Lung (tissue), 17 donors: ENCODE measurements at places on chromosomes 1 and 21. TPM values are rescaled to one million over a fixed set of nuclear protein-coding genes. Genes with fewer than 3 reads are reported as not detected.

DNA sequence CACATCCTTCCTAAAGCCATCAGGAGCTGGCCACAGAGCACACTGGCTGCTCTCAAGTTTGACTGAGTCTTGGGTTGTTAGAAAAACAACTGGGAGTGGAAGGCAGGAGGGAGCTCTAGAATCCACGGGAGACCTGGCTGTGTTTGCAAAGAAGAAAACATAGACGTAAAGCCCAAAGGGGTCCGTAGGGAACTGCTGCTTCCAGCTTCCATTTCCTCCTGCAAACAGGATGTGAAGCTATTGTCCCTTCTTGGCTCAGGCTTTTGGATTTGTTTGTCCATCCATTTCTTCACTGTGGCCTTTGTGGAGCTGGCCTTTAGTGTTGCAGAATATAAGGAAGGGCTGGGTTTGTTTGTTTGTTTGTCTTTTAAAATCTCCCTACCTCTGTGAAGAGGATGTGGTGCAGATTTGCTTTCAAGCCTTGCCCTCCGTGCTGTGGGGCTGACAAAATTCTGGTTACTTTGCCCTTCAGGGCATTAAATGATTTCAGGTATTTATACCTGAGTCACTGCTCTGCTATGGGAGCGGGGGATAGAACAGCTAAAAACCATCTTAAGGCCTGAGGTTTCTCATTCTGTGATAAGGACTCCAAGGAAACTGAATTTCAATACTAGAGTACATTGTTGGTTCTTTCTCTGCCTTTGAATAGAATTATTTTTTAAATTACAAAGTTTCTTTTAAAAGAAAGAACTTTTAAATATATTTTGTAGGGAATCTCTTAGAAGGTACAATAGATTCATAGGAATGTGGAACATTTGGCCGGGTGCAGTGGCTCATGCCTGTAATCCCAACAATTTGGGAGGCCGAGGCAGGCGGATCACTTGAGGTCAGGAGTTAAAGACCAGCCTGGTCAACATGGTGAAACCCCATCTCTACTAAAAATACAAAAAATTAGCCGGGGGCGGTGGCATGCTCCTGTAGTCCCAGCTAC is 74.3 kb downstream of the MPZL1 start:
- peak; percentile 26 for DNase-seq

DNA sequence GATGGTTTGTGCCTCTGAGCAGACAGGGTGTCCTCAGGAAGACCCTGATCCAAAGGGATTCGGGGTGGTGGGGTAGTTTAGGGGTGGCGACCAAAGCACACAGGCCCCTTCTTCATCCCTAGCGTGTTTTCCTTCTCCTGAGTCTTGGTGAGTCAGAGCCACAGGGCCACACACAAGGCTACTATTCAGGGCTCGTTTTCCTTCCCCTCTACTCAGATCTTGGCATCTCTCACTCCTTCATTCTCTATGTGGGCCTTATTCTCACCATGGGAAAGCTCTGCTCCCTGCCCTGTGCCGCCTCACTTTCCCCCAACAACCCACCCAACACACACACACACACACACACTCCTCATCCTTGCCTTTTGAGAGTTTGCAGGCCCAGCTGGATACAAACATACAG is 43.6 kb upstream of the WNT2B start:
- DNase-seq = peak; percentile 14

DNA sequence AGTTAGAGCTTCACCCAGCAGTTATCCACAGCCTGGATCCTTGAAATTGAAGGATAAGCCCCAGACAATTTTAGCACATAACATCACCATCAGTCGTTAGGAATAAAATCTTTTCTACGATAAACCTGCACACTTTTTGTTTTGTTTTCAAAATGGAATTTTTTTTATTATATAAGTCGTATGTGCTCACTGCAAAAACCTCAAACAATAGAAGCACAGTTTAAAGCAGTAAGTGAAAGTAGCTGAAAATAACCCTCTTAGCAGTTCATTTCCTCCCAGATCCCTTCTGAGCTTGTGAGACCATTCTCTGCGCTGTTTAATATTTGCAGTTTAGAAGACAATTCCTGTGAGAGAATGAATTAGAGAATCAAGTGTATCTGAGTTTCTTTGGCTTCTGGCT is 38.3 kb downstream of the ELK4 start:
- DNase-seq = peak; percentile 20

The TTF2 gene
- total RNA-seq = 21.0 TPM

The KCNN3 gene
- 3.2 TPM for total RNA-seq

GRCh38 chr1:216521477-216521876 is 98.2 kb upstream of the USH2A start:
- no peak for DNase-seq

The RNASEL gene
- 14.8 TPM for total RNA-seq

The AADACL3 gene
- not detected for total RNA-seq

DNA sequence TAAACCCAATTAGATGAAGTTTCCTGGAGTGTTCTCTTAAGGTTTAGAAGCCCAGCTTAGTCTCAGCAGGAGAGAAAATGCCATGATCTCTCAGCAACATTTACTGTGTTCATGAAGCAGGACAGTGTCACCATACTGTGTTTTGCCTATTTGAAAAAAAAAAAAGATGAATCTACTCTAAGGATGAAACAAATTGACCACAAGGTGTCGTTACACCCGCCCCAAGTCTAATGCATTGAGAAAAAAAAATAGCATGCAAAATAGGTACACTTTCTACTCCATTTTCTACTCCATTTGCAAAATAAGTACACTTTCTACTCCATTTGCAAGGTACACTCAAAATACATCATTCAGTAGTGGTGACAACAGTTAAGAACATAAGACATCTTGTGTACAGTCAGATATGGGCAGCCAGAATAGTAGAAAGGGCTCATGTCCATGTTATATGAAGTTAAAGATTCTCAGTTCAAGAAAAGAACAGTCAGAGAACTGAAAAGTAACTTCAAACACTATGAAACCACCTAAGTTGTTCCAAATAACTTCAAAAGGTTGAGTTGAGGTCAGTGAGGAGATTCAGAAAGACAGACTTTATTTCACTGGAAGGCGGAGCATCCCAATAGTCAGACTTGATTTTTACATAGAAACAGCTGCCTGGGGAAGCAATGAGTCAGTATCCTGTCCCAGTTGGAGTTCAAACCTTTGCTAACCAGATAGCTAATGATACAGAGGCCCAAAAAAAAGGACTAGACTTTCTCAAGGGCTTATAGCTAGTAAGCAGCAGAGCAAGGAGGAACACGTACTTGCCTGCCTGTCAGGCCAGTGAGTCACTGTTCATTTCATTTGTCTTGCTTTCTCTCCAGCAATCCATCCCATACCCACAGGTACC is 13.3 kb downstream of the PLPPR5 start:
- DNase-seq = no peak

DNA sequence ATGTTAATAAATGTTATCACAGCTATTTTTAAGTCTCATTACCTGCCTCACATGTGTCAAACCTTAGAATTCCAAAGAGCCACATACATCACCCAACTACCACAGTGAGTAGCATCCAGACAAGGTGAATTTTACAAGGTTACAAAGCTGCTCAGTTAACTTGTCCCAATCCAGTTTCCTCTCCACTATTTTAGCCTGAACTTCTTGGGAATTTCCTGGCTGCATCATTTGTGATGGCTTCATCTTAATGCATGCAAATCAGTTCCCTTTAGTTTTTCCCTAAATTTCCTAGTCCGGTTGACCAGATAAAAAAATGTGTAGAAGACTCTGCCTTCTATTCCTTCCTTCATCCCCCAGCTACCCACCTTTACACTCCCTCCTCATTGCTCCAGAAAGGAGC is 597 bp upstream of the TRAF3IP3 start:
- DNase-seq = no peak

GRCh38 chr1:206972728-206973127 is 2.5 kb upstream of the FCAMR start:
- DNase-seq = no peak

DNA sequence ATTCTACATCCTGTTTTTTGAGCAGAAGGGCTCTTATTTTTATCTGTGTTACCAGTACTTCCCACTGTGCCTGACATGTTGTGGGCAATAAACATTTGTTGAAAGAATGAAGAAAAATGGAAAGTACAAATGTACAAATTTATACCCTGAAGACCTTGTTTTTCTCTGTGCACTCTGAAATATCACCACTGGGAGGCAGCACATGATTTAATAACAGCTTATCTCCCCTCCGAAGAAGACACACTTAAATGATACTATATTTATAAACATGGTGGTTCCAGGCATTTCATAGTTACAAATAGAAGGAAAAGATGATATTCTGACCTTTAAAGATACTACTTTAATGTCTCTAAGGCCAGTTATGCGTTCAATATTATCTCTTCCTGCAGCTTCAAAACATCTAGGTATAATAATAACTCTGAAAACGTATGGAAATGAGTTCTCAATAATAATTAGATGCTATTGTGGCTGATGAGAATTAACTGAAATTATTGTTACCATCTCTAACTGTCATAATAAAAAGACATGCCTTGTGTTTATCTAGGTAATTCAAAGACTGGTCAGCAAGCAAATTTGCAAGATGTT is 12.8 kb downstream of the DYNLT5 start:
- peak; percentile 45 for DNase-seq

GRCh38 chr1:200373811-200374231 is 36.0 kb downstream of the ZNF281 start:
- no peak for DNase-seq

GRCh38 chr21:35097525-35097924 is 48.4 kb upstream of the RUNX1 start:
- DNase-seq = no peak

DNA sequence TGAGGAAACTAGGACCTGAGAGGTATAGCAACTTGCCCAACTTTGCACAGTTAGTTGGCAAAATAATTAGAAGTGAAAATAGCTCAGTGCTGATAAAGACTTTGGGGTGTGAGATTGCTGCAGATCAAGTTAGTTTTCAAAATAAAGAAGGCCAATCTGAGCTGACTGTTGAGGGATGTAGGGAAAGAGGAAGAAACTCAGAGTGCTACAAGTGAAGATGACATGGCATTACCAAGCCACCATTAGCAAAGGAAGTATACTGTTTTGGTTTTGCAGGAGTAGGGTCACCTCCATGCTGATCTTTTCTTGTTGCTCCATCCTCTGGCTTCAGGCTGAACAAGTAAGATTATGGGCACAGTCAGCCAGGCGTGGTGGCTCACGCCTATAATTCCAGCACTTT is 78.7 kb upstream of the ADAM30 start:
- DNase-seq = no peak

GRCh38 chr1:246617768-246618167 is 51.5 kb downstream of the CNST start:
- DNase-seq = no peak

The CFAP141 gene
- total RNA-seq = 5.4 TPM

The WNT3A gene
- 3.1 TPM for total RNA-seq

- no peak for DNase-seq
These were observed 80.3 kb downstream of the TTC3 start for GRCh38 chr21:37153196-37153934.

DNA sequence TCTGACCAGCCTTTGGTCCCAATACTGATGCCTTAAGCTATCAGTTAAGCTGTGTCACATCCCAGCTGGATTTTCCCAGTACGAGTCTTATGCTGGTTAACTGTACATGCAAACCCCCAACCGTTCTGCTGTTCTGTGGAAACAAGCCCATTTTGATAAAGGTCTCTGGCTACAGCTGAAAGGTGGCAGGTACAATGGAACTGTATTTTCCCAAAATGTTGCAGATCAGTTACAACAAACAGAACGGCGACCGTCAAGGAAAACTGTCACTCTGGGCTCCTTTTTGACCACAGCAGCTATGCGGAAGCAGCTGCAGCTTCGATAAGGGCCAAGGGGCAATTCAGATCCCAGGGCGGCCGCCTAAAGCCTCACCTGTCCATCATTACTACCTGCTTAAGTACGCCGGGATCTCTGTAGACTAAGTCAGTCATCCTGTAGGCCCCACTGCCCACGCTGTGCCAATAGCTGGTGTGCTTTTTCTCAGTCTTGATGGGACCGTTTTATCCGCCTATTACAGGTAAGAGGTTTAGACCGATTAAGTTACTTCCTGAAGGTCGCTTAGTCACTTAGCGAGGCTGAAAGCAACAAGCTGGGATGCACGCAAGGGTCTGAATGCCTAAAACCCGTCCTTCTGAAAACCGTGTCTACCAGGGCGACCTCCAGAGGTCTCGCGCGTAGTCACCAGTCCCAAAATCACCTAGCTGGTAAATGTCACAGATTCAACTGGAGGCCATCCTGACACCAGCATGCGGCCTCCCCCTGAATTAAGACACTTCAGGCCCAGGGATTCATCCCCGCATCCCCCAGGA is 11.1 kb upstream of the RAB42 start:
- DNase-seq = no peak

The ALDH4A1 gene
- total RNA-seq = 6.4 TPM

DNA sequence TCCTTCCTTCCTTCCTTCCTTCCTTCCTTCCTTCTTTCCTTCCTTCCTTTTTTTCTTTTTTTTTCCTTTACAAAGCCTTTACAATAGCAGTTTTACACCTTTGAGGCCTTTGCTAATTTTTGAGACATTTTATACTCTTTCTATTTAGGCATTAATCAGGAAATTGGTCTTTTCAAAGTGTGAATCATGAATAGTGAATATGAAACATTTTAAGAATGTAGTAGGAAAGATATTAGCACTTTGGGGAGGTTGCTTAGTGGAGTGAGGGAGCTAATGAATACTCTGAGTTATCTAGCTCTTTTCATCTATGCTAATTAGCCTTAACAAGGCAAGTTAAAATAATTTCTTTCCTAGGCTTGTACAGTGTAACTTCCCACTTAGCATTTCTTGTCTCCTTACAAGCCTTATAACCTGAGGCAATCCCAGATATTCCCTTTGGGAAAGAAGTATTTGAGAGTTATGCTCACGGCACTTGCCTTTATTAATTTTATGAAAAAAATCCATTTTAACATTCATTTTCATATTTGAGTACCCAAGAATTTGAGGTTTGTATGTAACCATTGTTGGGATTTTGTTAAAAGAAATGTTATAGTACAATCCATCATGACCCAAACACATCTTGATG is 122.6 kb downstream of the NTNG1 start:
- DNase-seq = no peak

The BSND gene
- total RNA-seq = not detected

The KCNA3 gene
- 10.2 TPM for total RNA-seq

DNA sequence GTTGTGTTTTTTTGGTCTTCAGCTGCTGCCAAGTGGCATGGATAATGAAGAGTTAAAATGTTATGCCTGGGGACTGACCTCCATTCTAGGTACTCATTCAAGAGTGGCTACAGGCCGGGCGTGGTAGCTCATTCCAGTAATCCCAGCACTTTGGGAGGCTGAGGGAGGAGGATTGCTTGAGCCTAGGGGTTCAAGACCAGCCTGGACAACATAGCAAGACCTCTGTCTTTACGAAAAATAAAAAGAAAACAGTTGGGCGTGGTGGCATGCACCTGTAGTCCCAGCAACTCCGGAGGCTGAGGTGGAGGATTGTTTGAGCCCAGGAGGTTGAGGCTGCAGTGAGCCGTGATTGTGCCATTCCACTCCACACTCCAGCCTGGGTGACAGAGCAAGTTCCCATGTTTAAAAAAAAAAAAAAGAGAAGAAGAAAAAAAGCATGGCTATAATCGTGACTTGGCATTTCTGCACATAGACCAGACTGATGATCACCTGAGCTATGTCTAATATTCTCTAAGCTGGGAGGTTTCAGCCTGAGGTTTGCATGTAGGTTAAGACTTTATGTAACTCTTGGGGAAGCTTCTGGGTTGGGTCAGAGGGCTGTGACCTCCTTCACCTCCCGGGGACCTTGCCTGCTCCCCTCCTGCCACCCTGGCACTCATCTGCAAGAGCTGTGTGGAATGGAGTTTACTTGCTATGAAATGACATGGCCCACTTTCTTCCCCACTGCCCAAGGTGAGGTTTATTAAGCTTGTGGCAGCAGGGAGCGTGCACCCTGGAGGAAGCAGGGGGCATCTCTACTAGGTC is 51.3 kb downstream of the DHRS3 start:
- DNase-seq = no peak
